Frontal cortex (tissue), 4 donors: ENCODE measurements at places on chromosomes 1 and 21.
A peak's percentile ranks its signal among the peaks of the same experiment; 100 is the strongest.

DNA sequence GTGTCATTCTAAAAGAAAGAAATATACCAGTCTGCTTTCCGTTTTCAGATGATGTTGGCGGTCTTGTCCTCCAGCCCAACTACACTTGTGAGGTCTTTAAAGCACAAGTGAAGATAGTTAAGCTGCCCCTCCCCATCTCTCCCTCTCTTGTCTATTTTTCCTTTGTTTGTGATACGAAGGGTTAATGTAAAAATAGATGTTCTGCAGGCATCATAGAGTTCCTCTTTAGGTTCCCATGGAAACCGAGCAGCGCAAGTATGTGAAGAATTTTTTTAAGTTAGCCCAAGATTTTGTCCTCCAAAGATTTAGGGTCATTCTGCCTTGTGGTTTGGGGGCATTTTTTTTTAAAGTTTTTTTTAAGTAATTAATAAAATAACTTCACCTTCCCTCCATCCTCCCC, 232.4 kb upstream of the AJAP1 start:
- no peak for DNase-seq

DNA sequence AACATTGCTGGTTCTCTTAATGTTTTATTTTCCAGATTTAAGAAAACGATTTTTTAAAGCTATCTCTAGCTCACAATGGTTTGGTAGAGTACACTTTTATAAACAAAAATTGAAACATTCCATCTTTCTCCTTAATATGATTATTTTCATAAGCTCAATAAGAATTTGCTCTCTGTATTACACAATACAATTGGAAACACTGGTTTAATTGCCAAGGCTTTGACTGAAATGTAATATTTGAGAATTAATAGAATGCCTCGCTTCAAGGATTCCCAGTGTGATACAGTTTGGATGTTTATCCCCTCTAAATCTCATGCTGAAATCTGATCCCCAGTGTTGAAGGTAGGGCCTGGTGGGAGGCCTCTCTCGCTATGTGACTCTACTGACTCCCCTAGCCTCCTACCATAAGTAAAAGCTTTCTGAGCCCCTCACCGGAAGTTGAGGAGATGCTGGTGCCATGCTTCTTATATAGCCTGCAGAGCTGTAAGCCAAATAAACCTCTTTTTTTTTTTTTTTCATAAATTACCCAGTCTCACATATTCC, 67.4 kb downstream of the DDAH1 start:
- no peak for DNase-seq

- DNase-seq = no peak
These were observed 3.2 kb upstream of the NADK start for GRCh38 chr1:1781526-1781903.

GRCh38 chr21:44949779-44950198, 10.0 kb downstream of the SLX9 start:
- DNase-seq = peak; percentile 80

DNA sequence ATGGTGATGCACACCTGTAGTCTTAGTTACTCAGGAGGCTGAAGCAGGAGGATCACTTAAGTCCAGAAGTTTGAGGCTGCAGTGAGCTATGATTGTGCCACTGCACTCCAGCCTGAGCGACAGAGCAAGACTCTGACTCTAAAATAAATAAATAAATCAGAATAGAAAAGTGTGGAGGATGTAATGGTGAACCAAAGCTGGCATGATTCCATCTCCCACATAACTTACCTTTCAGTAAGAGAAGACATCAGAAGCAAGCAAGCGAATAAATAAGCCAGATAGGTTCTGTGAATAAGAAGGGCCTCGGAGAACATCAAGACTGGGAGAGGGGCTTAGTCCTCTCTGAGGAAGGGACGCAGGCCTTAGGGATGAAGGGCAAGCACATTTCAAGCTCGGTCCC, 59.5 kb downstream of the TOMM20 start:
- no peak for DNase-seq

DNA sequence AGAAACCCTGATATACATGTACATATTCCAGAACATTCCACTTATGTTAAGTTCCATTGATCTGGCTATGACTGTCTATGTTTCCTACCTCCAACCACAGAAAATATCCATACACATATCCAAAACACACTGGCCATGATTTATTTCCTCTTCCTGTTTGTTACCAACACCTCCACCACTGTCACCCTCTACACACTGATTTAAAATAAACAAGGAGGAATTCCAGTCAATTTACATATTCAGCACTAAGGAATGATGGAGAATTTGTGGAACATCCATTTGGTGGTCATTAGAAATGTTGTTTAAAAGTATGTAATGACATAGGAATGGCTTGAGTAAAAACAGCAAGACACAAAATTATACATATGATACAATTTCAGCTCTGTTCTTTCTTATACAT, 5.5 kb upstream of the STX6 start:
- no peak for DNase-seq

DNA sequence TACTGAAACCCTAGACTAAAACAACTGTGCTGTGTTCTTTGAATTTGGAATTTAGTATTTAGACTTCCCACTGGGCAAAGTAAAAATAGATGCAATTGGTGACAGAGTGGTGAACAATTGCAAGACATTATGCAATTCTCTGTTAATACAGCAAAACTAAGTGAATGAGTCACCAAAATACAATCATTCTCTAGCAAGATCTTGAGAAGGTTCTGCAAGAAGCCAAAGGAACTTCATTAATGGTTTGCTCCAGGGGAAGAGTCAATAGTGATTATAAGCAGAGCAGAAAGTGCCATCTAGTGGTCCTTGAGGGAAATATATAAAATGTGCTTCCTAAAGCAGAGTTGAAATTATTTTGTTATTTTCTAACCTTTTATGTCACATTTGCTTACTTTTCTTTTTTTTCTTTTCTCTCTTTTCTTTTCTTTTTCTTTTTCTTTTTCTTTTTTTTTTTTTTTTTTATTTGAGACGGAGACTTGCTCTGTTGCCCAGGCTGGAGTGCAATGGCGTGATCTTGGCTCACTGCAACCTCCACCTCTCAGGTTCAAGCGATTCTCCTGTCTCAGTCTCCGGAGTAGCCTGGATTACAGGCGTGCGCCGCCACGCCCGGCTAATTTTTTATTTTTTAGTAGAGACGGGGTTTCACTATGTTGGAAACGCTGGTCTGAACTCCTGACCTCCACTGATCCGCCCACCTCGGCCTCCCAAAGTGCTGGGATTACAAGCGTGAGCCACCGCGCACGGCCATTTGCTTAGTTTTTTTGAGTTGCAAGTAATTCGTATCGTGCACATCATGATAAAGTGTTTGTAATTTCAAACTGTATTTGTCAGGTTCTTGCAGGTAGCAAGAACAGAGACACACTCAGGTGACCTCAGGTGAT, 99.2 kb downstream of the CTH start:
- peak; percentile 14 for DNase-seq

- DNase-seq = no peak
These were observed 143.3 kb upstream of the JUN start for GRCh38 chr1:58927041-58927721.

GRCh38 chr21:39000496-39000895, 182.8 kb downstream of the PSMG1 start:
- no peak for DNase-seq

- no peak for DNase-seq
These were observed 111.0 kb downstream of the ZMYM4 start for GRCh38 chr1:35379317-35380000.

GRCh38 chr1:171780583-171781175, 781 bp upstream of the METTL13 start:
- no peak for DNase-seq

- DNase-seq = no peak
These were observed 60.0 kb downstream of the NRIP1 start for GRCh38 chr21:15004721-15005370.

DNA sequence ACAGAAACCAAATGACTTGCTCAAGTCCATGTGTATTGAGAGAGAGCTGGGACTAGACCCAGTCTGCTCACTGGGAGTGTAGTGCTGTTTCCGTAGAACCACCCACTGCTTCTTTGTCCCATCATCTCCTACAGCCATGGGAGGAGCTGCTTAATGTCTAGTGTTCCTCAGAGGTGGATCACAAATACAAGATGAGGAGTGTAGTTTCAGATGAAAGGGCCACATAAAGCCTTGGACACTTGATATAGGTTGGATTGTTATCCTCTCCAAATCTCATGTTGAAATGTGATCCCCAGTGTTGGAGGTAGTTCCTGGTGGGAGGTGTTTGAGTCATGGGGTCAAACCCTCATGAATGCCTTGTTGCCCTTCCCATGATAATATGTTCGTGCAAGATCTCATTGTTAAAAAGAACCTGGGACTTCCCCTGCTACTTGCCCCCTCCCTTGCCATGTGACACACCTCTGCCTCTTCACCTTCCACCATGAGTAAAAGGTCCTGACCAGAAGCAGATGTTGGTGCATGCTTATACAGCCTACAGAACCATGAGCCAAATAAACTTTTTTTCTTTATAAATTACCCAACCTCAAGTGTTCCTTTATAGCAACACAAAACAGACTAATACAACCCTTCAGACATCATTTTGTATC, 127.5 kb upstream of the DNAH14 start:
- DNase-seq = no peak

DNA sequence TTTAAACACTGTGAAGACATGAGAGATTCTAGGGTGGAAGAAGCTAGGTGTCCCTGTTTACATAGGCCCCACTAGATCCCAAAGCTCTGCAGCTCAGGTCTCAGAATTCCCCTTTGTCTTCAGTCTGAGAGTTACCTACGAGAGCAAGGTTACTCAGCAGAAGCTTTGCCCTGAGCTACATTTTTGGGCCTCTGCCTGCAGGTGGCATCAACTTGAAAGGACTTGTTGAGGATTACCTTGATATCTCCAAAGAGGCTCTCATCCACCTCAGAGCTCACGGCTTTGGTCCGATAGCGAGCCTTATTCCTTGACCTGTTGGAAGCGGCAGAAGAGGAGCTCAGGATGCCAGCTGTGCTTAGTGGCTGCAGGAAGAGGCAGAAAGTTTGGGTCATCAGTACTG, 7.0 kb downstream of the CFAP45 start:
- DNase-seq = no peak

- DNase-seq = no peak
These were observed 15.6 kb upstream of the AIM2 start for GRCh38 chr1:159092036-159092760.

GRCh38 chr1:74235153-74235552, at the start of gene TNNI3K:
TNNI3K (plus strand) TSS chr1:74235387; CDS start chr1:74235452, 65 bp downstream.
- no peak for DNase-seq

- DNase-seq = no peak
These were observed 56.0 kb downstream of the ADARB1 start for GRCh38 chr21:45130324-45130774.

DNA sequence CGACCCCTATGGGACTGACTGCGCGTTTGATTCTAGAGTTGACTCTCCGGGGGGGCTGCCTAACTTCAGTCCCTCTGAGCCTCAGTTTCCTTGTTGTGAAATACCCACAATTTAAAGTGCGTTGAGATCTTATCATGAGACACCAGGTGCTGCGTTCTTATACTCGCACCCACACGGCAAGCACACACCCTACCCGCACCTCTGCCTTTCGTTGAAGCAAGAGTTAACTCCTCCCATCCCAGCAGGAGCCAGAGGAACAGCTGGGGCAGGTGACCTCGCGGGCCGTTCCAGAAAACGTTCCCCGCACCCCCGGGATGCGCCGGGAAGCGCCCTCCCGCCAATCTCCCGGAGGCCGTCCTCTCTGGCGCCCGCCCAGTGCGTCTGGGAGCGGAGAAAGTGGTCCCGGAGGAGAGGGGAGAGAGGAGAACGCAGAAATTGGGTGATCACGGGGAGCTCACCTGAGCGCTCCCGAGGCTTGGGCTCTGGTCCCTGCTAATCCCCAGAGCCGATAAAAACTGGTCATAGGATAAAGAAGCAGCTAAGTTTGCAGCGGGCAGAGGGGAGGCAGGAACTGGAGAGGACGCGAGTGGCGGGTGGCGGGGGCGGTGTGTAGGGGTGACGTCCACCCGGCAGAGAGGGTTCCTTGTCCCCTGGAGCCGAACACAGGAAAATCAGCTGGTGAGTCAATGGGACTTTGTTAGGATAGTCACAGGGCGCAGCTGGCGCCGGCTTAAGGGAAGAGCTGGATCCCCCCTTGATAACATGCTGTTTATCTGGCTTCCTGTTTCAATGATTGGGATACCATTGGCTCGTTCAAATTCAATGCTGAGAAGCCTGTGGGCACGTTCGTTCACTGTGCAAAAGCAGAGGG, 869 bp downstream of the NAV1 start:
- peak; percentile 75 for DNase-seq

DNA sequence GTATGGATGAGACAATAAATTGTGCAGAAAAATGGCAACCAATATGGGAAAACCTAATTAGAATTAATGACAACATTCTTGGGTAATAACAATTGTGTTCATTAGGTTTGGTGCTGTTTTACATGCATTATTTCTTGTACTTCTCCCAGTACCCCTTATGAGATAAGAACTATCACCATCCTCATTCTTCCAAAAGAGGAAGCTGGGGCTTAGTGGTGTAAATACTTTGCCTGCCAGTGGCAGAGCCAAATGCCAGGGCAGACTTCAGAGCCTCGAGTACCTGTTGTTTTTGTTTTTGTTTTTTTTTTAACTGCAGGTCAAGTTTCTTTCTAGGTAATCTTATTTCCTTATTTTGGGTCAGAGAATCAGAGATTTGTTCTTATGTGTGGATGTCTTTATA, 206.4 kb downstream of the RHOU start:
- no peak for DNase-seq

DNA sequence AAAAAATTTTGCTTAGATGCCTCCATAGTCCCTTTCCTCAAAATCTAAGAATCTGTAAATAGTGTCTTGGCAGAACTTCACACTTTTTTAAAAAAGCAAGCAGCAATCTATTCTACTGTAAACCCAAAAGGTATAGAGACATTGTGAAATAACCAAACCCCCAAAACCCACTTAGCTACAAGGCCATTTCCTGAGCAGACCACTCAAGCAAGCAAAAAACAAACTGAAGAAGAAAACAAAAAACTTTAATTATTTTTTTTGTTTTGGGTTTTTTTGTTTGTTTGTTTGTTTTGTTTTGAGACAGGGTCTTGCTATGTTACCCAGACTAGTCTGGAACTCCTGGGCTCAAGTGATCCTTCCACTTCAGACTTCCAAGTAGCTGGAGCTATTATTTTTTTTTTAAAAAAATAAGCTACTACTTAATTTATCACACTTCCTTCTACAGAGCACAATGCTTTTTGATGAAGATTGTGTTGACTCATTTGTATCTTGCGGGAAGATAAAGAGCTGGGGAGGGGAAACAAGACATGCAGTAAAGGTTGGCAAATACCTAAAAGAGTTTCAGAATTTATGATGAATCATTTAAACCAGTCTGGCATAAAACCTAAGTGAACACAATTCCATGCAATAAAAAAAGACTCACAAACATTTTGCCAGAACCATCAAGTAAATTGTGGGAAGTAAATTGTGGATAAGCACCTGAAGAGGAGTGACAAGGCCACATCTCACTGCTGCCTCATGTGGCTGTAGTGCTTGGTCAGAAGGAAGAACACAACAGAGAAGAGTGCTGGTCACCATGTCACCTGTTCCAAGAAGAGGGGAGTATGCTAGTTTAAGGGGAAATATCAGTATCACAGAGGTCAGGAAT, 2.7 kb upstream of the PTPN22 start:
- no peak for DNase-seq
